Nephron progenitor cell (in vitro differentiated cells): ENCODE measurements at places on chromosomes 3 and 15.

GRCh38 chr15:99097441-99098410, 7.2 kb upstream of the SYNM start:
- H3K4me3 ChIP-seq, result no peak overlapping the region
- peaks cover 29% of the 10 kb centered on the region for H3K27me3 ChIP-seq
- H3K4me1 ChIP-seq, result peaks cover 32% of the 10 kb centered on the region

- no peak for DNase-seq
- peaks cover 13% of the 10 kb centered on the region for H3K36me3 ChIP-seq
- H3K27me3 ChIP-seq, result no peaks in the 10 kb centered on the region
- H3K27ac ChIP-seq, result no peak overlapping the region
- peaks cover 47% of the 10 kb centered on the region for H3K4me1 ChIP-seq
Measured at GRCh38 chr15:60605879-60606307, 127.0 kb upstream of the ICE2 start.

GRCh38 chr3:123618768-123619484, 34.1 kb upstream of the HACD2 start:
- DNase-seq, result no peak
- no peak overlapping the region for H3K4me3 ChIP-seq
- no peak overlapping the region for H3K27ac ChIP-seq
- peaks cover 7% of the 10 kb centered on the region for H3K36me3 ChIP-seq
- H3K27me3 ChIP-seq, result no peaks in the 10 kb centered on the region

- H3K27ac ChIP-seq, result no peak overlapping the region
- H3K36me3 ChIP-seq, result no peaks in the 10 kb centered on the region
- H3K4me3 ChIP-seq, result no peak overlapping the region
- H3K4me1 ChIP-seq, result peaks cover 13% of the 10 kb centered on the region
Measured at GRCh38 chr3:13139471-13140065, 66.3 kb upstream of the IQSEC1 start.

- H3K27me3 ChIP-seq, result peaks cover 8% of the 10 kb centered on the region
- no peak overlapping the region for H3K4me3 ChIP-seq
- no peak overlapping the region for H3K27ac ChIP-seq
- no peaks in the 10 kb centered on the region for H3K36me3 ChIP-seq
- H3K4me1 ChIP-seq, result peaks cover 36% of the 10 kb centered on the region
Measured at GRCh38 chr15:100764778-100765466, 114.7 kb upstream of the ALDH1A3 start.

DNA sequence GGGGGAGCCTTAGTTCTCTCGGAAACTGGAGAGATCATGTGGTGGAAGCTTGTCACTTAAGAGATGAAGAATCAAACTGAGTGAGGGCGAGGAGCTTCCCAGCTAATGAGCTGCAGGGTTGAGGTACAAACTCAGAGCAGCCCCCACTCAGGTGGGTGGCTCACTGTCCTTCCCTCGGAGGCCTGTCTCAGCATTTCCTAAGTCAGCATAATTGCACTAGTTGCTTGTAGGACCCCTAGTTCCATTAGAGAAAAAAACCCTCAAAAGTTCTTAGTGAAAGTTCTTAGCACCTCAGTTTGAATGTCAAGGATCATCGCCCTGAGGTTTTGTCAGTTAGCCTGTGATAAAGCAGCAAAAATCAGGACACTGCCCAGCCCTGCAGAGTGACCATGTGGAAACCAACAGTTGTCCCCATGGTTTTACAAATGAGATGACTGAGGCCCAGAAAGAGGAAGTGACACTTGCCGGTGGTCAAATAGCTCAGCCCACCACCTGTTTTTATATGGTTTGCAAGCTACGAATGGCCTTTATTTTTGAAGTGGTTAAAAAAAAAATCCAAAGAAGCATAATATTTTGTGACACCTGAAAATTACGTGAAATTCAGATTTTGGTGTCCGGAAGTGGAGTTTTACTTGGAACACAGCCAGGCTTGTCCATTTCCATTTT, 11.9 kb downstream of the SMAD6 start:
- peaks cover 2% of the 10 kb centered on the region for H3K27me3 ChIP-seq
- H3K4me3 ChIP-seq, result peak overlapping the region; percentile 28
- H3K4me1 ChIP-seq, result peaks cover 89% of the 10 kb centered on the region
- H3K36me3 ChIP-seq, result peaks cover 47% of the 10 kb centered on the region

DNA sequence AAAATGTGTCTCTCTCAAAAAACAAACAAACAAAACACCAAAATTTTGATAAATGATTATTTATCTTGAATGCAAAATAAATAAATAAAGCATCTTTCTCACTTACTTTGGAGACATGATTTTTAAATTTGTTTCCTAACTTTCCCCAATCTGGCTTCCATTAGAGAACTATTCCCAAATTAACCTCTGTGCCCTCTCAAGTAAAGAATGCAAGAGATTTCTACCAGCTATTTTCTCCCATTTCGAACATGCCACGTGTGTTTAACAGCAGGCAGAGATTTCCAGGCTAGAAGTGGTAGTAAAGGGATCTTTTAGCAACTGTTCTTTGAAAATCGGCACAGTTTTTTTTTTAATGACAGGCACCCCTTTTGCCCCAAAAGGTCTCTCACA, 269.1 kb downstream of the SHQ1 start:
- no peak overlapping the region for H3K4me3 ChIP-seq
- H3K4me1 ChIP-seq, result peaks cover 28% of the 10 kb centered on the region
- H3K27ac ChIP-seq, result no peak overlapping the region
- no peak for DNase-seq
- H3K27me3 ChIP-seq, result peaks cover 17% of the 10 kb centered on the region

DNA sequence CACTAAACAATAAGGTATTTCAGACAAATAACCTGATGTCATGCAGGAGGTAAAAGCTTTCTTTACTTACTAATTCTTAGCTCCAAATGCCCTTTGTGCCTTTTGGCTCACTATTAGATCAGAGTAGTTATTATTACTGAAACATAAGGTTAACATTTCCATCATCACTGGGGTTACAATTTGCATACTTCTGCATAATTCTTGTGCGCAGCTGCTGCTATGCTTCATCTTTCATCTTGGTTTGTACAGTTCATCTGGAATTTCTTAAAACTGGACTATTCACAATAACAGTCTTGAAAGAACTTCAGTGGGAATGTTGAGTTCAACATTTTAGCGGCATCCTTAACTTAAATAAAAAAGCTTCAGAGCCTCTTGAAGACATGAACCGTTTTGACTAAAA, 383.2 kb upstream of the ADAMTS9 start:
- H3K27me3 ChIP-seq, result no peaks in the 10 kb centered on the region
- H3K4me3 ChIP-seq, result no peak overlapping the region

GRCh38 chr3:12227833-12228232, 61.0 kb upstream of the PPARG start:
- no peak for DNase-seq
- H3K4me1 ChIP-seq, result no peaks in the 10 kb centered on the region
- H3K4me3 ChIP-seq, result no peak overlapping the region
- no peaks in the 10 kb centered on the region for H3K36me3 ChIP-seq
- peaks cover 4% of the 10 kb centered on the region for H3K27me3 ChIP-seq

DNA sequence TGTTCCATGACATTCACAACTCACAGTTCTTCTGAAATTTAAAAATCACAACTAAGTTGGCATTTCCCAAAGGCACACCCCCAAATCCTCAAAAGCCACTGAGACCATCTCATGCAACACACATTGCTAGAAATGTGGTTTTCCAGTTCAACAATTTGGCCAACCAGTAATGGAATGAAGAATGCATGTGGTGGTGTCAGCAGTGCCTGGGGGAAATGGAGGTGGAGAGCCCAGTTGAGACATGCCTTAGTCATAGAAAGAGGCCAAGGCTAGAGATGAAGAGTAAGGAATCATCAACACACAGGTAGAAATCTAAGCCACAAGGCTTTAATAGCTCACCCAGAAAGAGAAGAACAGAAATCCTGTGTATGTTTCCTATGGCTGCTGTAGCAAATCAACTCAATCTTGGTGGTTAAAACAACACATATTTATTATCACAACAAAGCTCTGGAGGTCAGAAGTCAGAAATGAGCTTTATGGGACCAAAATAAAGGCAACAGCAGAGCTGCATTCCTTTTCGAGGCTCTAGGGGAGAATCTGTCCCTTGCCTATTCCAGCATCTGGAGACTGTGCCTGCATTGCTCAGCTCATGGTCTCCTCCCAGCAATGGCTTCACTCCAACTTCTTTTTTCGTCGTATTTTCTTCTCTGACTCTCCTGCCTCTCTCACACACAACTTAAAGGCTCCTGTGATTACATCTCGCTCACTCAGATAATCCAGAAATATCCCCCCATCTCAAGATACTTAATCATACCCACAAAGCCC, 54.0 kb downstream of the SNTN start:
- H3K4me1 ChIP-seq, result peaks cover 6% of the 10 kb centered on the region
- H3K27me3 ChIP-seq, result peaks cover 5% of the 10 kb centered on the region
- H3K27ac ChIP-seq, result no peak overlapping the region
- no peak for DNase-seq

- no peak overlapping the region for H3K27ac ChIP-seq
- H3K4me1 ChIP-seq, result peaks cover 9% of the 10 kb centered on the region
- H3K4me3 ChIP-seq, result no peak overlapping the region
- DNase-seq, result no peak
- H3K36me3 ChIP-seq, result no peaks in the 10 kb centered on the region
Measured at GRCh38 chr15:52718551-52718950, 39.4 kb upstream of the ATOSA start.

- no peak for DNase-seq
- peaks cover 4% of the 10 kb centered on the region for H3K4me1 ChIP-seq
- peaks cover 57% of the 10 kb centered on the region for H3K27me3 ChIP-seq
- no peak overlapping the region for H3K4me3 ChIP-seq
Measured at GRCh38 chr15:91031796-91032195, 9.4 kb upstream of the VPS33B start.

GRCh38 chr3:5219216-5219615, 31.7 kb downstream of the EDEM1 start:
- H3K4me3 ChIP-seq, result no peak overlapping the region
- no peaks in the 10 kb centered on the region for H3K27me3 ChIP-seq
- peaks cover 31% of the 10 kb centered on the region for H3K36me3 ChIP-seq
- peak overlapping the region; percentile 3 for H3K27ac ChIP-seq
- no peak for DNase-seq

- no peaks in the 10 kb centered on the region for H3K36me3 ChIP-seq
- H3K27ac ChIP-seq, result no peak overlapping the region
- no peaks in the 10 kb centered on the region for H3K27me3 ChIP-seq
- H3K4me3 ChIP-seq, result no peak overlapping the region
Measured at GRCh38 chr3:106692624-106693023, 684.6 kb upstream of the CCDC54 start.

DNA sequence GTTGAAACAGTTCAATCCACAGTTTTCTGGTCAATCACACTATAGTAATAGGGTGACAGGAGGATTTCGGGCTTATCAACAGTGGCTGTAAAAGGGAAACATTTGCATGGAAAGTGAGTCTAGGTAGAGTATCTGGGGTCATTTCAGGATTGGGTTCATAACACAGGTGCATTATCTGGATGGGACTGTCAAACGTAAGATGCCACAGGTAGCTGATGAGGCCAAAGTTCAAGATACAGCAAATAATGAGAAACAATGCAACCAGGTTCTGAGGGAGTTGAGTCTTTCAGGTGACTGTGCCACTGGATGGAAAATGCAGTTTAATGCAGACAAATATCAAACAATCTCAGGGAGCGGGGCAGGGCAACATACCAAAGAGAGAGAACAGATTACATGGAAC, 62.2 kb downstream of the WDR76 start:
- H3K4me1 ChIP-seq, result peaks cover 15% of the 10 kb centered on the region
- no peak overlapping the region for H3K4me3 ChIP-seq
- H3K36me3 ChIP-seq, result no peaks in the 10 kb centered on the region
- no peaks in the 10 kb centered on the region for H3K27me3 ChIP-seq

- H3K27ac ChIP-seq, result no peak overlapping the region
- H3K36me3 ChIP-seq, result no peaks in the 10 kb centered on the region
- H3K27me3 ChIP-seq, result peaks cover 18% of the 10 kb centered on the region
- peaks cover 35% of the 10 kb centered on the region for H3K4me1 ChIP-seq
- DNase-seq, result no peak
Measured at GRCh38 chr15:80880086-80880485, 100.9 kb downstream of the CEMIP start.

- no peak for DNase-seq
- H3K36me3 ChIP-seq, result no peaks in the 10 kb centered on the region
- no peak overlapping the region for H3K27ac ChIP-seq
- H3K4me1 ChIP-seq, result peaks cover 60% of the 10 kb centered on the region
Measured at GRCh38 chr3:54846119-54846518, 81.7 kb downstream of the LRTM1 start.

DNA sequence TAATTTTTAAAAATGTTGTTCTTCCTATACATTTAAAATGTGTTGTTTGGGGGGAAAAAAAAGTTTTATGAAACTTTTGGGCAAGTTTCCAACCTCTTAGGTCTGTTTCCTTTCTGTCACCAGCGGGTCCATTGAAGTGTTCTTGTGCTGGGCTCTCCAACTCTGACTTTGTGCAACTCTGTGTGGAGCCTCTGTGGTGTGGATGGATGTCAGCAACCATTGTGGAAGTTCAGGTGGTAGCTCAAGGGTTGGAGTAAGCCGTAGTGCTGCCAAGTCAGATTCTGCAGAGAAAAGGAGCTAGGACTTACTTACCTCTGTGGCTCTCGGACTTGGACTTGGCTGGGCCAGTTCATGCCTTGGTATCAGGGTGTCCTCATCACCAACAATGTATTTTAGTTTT, 22.4 kb downstream of the ARID3B start:
- no peak for DNase-seq
- peaks cover 69% of the 10 kb centered on the region for H3K36me3 ChIP-seq
- H3K4me1 ChIP-seq, result peaks cover 49% of the 10 kb centered on the region
- H3K27me3 ChIP-seq, result peaks cover 5% of the 10 kb centered on the region
- H3K4me3 ChIP-seq, result no peak overlapping the region
- no peak overlapping the region for H3K27ac ChIP-seq

DNA sequence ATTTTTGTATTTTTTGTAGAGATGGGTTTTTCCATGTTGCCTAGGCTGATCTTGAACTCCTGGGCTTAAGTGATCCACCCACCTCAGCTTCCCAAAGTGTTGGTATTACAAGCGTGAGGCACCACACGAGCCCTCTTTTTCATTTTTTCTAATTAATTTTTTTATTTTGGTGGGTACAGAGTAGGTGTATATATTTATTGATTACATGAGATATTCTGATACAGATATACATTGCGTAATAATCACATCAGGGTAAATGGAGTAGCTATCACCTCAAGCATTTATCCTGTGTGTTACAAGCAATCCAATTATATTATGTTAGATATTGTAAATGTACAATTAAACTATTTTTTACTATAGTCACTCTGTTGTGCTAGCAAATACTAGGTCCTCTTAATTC, 66.1 kb downstream of the WDR49 start:
- H3K27me3 ChIP-seq, result no peaks in the 10 kb centered on the region
- H3K4me3 ChIP-seq, result no peak overlapping the region
- H3K27ac ChIP-seq, result no peak overlapping the region
- H3K4me1 ChIP-seq, result no peaks in the 10 kb centered on the region
- no peaks in the 10 kb centered on the region for H3K36me3 ChIP-seq

DNA sequence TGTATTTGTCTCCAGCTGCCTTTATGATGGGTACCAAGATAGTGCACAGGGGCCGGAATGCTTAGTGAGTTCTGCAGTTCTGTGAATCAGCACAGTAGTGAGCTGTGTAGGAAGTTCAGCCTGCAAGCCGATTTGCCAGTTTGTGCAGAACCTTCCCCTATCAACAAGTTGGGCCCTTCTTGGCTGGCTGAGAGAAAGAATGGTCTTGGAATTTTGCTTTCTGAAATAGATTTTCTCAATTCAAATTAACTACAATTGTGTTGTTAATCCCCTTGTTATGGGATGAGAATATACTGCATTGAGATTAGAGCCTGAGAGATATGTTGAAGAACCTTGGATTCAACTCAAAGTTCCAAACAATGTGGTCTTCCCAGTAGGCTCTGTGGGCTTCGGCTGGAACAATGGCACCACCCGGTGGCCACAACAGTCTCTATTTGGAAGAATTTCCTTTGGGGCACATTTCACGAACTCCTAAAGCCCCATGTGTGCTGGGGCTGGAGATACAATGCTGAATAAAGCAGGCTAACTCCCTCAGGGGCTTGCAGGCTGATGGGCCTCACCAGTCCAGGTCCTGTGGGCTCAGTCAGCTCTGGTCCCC, 59.1 kb downstream of the TRIM42 start:
- H3K27me3 ChIP-seq, result peaks cover 13% of the 10 kb centered on the region
- no peak overlapping the region for H3K27ac ChIP-seq
- H3K36me3 ChIP-seq, result no peaks in the 10 kb centered on the region
- H3K4me3 ChIP-seq, result no peak overlapping the region
- DNase-seq, result peak; percentile 51
